Sciatic nerve (tissue), 2 donors: ENCODE measurements at places on chromosomes 12 and 14.

- no peak for DNase-seq
Observed at GRCh38 chr14:31476131-31476866, 11.5 kb downstream of the GPR33 start.

- no peak for DNase-seq
Observed at GRCh38 chr14:95146079-95146771, 11.1 kb downstream of the DICER1 start.

DNA sequence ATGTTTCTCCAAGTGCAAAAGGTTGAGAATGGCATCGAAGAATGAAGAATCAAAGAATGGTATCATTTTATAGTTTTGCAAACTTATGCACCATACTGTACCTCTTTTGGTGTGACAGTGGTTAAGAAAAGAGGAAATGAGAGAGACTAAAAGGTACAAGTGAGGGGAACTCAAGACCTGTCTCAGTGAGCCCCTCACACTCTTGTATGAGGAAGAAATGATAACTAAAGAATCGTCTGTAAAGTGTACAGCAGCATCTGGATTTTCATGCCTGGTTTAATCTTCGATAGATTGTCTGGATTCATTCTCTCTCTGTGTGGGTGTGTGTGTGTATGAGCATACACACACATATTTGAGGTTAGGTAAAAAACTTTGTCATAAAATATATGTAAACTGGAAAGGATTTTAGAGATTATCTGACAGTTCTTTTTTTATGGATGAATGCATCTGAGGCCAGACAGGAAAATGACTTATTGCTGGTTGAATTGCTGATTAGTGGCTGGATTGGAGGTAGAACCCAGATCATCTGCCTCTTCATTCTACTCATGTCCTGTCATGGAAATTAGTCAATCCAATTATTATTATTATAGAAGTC lies 16.0 kb upstream of the SLC38A2 start:
- DNase-seq, result no peak

DNA sequence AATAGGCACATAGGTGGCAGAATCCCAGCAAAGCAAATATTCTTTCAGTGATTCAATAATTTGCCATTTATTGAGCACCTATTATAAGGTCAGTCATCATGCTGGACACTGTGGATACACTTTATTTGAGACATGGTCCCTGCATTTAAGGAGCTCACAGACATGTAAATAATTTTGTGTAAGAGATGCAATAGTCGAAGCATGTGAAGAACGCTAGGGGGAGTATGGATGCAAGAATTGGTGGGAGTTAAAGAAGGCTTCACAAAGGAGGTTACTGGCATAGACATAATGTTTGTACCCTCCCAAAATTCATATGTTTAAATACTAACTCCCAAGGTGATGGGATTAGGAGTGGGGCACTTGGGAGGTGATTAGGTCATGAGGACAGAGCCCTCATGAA lies 260.6 kb upstream of the GARIN6 start:
- DNase-seq, result no peak

- DNase-seq, result no peak
Observed at GRCh38 chr12:5689773-5690172, 255.3 kb downstream of the ANO2 start.

- no peak for DNase-seq
Observed at GRCh38 chr12:110775997-110776396, 33.3 kb upstream of the PPP1CC start.

- no peak for DNase-seq
Observed at GRCh38 chr12:106125351-106126095, 13.2 kb downstream of the NUAK1 start.

DNA sequence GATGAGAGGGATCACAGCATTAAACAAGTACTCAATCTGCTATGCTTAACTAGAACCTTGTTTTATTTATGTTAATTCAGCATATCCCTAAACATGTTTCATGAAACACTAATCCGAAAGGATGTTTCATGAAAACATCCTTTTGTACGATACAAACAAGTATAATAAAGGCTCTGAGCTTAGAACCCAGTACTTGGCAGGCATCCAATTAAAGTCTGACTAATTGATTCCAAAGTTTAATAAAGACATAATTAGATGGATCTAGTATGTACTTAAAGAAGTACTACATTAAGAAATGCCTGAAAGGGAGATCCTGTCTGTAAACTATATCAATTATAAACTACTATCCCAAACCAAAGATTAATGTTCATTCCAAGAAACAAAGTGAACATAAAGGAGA lies 51.8 kb downstream of the SCAF11 start:
- DNase-seq, result no peak
